ENCODE measurements at places on chromosomes 12 and 14.

- DNase-seq, result no peak
Measured at GRCh38 chr14:22095860-22096513, 422.4 kb upstream of the OR4E1 start.

GRCh38 chr14:93941293-93941910 lies 14.3 kb downstream of the FAM181A start:
- no peak for DNase-seq

GRCh38 chr14:80049055-80049454 lies 162.2 kb downstream of the DIO2 start:
- no peak for DNase-seq

- no peak for DNase-seq
Measured at GRCh38 chr14:87508333-87508732, 484.6 kb downstream of the GALC start.

Data from CD4-positive, alpha-beta T cell treated with Interleukin-1 beta for 1 hour (primary cell).